RCC 7860 (cell line): ENCODE measurements at places on chromosomes 3 and 15.

GRCh38 chr3:113274425-113275257 is 63.3 kb downstream of the BOC start:
- DNase-seq: no peak

DNA sequence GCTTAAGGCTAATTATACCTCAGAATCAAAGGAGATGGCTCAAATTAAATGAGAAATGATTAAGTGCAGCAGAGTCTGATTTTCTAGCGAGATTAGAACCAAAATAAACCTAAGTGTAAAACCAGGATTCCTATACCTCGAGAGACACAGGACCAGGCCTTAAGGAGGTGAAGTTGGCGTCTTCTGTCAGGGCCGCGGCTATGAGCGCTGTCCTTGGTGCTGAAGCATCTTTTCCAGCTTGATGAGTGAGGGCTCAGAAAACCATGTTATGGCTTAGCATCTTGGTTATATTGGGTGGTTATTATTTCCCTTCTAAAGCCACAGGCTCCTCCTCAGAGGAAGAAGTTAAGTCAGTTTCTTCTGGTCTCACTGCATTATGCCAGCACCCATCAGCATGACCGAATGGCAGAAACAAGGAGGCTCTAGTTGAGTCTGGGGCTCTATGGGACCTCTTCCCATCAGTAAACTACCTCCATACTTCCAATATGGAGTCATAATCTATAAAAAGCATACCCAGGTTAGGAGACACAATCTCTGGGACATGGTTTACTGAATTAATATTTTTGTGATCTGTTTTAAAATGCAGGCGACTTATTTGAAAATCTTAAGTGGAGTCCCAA is 120.1 kb upstream of the NMNAT3 start:
- DNase-seq: no peak

GRCh38 chr3:72862314-72863090 is 14.3 kb upstream of the SHQ1 start:
- DNase-seq: no peak

- DNase-seq: no peak
Observed at GRCh38 chr15:93195109-93195508, 106.1 kb upstream of the RGMA start.

GRCh38 chr3:49120096-49120437 is 556 bp downstream of the USP19 start:
- no peak for DNase-seq

DNA sequence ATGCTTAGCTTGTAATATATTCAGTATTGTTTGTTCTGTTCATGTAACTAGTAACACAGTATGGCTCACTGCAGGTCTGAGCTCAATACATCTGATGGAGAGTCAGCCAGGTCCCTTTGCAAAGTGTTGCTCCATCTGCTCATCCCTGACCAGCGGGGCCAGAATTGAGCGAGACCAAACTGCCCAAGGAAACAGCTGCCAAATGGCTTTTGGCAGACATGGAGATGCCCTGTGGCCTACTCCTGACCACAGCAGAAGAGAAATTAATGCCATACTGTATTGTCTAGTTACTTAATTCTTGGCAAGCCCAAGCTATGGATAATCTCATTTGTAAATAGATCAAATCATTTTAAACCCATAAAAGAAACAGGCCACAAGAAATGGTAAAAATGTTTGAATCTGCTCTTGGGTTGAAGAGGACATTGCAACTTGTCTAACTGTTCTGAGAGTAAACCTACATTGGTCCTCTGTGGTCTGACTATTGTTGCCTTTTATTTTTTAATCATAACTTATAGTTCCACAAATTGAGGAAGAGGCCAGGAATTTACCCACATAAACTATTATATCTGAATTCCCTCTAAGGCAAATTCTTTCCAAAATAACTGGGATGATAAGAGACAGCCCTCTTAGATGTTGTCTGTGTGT is 209.5 kb downstream of the EBLN2 start:
- DNase-seq: no peak

GRCh38 chr15:67140078-67140833 is 74.9 kb downstream of the SMAD3 start:
- no peak for DNase-seq

- no peak for DNase-seq
Observed at GRCh38 chr15:38514601-38515000, 50.0 kb downstream of the RASGRP1 start.

GRCh38 chr15:73171711-73172110 is 119.4 kb downstream of the NEO1 start:
- DNase-seq: no peak

GRCh38 chr3:194351080-194351672 is at the start of gene CPN2:
CPN2 (minus strand) TSS chr3:194351328; CDS start chr3:194342702, 8,626 bp downstream.
- DNase-seq: no peak

DNA sequence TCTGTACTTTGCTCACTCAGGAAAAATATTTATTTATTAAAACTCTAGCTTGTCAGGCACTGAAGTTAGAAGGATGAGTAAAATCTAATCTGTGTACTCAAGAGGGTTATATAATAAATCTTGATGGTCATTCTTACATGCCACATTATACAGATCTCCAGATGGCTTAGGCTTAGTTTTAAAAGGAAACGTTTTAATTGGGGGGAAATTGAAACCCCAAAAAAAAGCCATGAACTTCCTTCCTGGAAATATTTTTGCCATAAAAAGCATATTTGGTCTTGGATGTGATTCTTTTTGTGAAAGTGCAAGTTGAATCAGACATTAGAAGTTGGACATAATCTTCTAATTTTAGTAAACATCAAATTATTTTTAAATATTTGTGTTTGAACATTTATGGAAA is 6.0 kb downstream of the SENP8 start:
- no peak for DNase-seq

GRCh38 chr15:78641102-78641748 is at the start of gene CHRNB4:
CHRNB4 (minus strand) TSS chr15:78641210; CDS start chr15:78641133, 77 bp downstream.
- no peak for DNase-seq

DNA sequence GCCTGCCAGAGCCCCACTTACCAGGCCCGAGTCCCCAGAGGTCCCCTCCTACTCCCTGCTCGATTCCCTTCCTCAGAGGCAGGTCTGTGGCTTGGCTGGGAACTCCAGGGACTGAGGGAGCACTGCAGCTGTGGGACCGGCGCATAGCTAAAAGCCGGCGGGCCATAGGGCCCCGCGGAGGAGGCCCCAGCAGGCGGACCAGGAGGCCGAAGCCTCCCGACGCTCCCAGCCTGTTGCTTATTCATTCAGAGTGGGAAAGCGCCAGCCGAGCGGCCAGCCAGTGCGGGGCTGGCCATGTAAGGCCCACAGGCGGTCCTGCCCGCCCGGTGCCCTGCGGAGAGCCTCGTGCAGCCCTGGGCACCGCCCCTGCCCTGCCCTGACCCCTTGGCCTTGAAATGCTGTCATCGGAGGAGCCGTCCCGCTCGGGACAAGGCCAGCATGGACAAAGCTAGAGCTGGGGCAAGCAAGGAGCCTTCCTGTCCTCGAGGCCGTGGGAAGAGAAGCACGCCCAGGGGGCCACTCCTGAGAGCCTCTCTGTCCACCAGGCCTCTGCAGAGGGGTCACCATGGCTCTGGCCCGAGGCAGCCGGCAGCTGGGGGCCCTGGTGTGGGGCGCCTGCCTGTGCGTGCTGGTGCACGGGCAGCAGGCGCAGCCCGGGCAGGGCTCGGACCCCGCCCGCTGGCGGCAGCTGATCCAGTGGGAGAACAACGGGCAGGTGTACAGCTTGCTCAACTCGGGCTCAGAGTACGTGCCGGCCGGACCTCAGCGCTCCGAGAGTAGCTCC is at the start of gene LOXL1:
TSS of gene LOXL1 (plus strand) at position 244 of the 784 bp plus-strand sequence. CDS start at position 566, 322 bp downstream.
- peak; percentile 71 for DNase-seq

GRCh38 chr15:98813951-98814350 is 165.6 kb downstream of the IGF1R start:
- DNase-seq: no peak

GRCh38 chr3:117665296-117665695 is 955.7 kb downstream of the TUSC7 start:
- no peak for DNase-seq

GRCh38 chr15:42313463-42313862 is 40.2 kb upstream of the TMEM87A start:
- DNase-seq: no peak

GRCh38 chr3:104428337-104428925 is 938.3 kb upstream of the ALCAM start:
- DNase-seq: no peak

DNA sequence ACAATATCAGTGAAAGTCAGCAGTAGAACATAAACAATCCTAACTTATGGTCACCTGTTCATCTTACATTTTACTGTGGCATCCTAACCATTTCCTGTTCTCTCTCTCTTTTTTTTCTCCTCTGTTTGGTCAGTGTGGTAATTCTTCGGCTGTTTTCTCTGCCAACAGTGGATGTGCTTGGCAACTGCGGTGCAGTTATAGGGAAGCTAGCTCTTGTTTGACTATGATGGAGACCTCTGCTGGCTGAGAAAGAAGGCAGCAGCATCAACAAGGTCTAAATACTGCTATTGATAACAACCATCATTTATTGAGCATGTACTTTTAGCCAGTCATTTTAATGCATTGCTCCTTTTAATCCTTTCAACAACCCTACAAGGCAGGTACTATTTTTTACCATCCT is 723 bp upstream of the DRD3 start:
- peak; percentile 11 for DNase-seq

DNA sequence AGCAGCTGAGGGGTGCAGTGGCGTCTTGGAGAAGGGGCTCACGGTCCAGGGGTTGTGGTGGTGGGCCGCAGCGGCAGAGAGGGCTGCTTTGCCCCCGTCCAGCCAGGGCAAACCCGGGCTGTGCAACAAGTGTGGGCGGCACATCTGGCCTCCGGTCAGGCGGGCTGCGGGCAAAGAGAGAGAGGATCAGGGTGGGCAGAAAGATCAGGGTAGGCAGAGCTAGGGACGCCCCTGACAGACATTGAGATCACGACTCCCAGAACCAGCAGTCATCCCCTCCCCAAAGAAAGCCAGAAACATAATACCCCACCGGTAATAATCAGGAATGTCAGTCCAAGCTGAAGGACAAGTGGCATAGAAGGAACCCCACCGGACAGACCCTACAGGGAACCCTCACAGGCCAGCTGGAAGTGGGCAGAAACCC is 6.8 kb downstream of the GATA2 start:
- DNase-seq: no peak

- DNase-seq: no peak
Observed at GRCh38 chr15:32671339-32672325, 30.1 kb downstream of the SCG5 start.

DNA sequence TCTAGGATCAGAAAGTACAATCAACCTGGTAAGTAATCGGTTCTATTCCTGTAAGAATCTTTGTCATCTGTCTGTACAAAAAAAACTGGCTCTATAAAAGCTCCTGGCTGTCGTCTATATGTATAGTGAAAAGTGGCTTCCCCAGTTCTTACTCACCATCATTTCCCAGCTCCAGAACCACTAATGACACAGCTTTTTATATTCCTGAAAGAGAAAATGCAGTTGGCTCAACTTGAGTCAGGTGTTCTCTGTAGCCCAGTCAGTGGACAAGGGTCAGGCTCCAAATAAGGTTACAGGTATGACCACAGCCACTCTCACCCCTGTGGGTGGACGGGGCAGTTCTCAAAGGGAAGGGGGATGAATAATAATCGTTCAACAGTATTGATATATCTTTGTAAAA is 85.1 kb downstream of the AP4E1 start:
- DNase-seq: no peak

DNA sequence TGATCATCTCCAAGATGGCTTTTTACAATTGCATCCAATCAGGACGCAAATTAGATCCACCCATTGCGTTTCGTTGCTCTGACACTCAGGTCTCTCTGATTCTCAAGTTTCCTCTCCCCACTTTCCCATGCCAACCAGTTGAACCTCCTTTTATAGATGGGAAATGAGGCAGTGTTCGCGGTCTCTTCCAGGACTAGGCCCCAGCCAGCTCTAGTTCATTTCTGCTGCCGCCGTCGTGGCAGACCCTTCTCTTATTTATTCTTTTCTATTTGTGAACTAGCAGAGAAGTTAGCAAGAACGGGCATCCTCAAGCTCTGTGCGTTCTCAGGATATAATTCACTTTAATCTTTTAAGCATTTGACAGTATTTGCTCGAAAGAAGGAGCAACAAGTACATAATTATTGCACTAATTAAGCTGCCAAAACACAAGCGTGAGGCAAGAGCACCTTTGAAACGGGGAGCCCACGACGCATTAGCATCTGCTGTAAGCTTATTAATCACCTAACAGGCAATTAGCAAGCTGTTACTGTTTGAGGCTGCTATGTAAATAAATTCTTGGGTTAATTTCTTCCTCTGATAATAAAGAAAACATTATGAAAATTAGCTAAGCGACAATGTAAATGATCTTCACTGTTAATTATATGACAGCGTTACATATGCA is 246.4 kb upstream of the TLE3 start:
- DNase-seq: no peak

- DNase-seq: peak; percentile 99
Observed at GRCh38 chr3:186570096-186570940, at the start of gene DNAJB11. DNAJB11 (plus strand) TSS chr3:186570720; CDS start chr3:186570898, 178 bp downstream.

DNA sequence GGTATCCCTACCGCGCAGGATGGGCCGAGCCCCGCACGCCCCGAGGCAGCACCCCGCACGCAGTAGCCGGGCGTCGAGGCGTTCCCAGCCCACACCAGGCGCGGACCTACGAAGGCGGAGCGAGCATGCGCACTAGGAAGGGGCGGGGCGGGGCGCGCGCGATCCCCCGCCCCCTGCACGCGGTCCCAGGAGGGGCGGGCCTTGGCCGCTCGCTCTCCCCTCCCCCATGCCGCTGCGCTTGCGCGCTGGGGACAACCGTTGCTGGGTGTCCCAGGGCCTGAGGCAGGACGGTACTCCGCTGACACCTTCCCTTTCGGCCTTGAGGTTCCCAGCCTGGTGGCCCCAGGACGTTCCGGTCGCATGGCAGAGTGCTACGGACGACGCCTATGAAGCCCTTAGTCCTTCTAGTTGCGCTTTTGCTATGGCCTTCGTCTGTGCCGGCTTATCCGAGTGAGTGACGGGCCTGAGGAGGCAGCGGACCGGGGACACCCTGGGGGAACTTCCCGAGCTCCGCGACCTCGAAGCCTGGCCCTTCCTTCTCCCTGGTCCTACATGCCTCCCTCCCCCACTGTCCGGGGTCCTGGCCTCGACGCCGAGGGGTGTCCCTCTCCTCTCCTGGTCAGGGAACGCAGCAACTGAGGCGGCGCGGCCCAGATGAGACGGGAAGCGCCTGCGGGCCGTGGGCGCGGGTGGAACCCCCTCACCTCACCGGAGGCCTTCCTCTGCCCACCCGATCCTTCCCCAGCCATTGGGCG is at the start of gene SPESP1:
TSS of gene SPESP1 (plus strand) at position 258 of the 755 bp plus-strand sequence. CDS start at position 387, 129 bp downstream.
- no peak for DNase-seq

- peak; percentile 31 for DNase-seq
Observed at GRCh38 chr3:195823999-195824398, 12.3 kb upstream of the MUC4 start.

GRCh38 chr3:62586356-62586755 is 213.0 kb upstream of the FEZF2 start:
- no peak for DNase-seq

DNA sequence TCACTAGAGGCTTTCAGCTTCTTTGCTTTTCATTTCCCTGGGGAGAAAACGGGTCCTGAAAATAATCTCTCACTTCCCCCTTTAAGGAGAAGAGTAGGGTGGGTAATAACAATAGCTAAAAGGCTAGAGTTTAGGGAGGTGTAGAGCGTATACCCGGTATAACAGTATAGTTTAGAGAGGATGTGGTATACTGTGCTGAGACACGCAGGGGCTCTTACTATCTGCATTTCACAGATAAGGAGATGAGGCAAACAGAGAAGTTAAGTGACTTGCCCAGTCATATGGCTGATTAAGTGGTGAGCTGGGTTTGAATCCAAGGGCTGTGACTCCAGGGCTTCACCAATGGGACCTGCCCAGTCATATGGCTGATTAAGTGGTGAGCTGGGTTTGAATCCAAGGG is 15.0 kb upstream of the KCNMB3 start:
- DNase-seq: no peak
